ENCODE measurements at places on chromosomes 7 and 10. TPM values are rescaled to one million over a fixed set of nuclear protein-coding genes. Genes with fewer than 3 reads are reported as not detected.
A peak's percentile ranks its signal among the peaks of the same experiment; 100 is the strongest.

- no peaks in the 10 kb centered on the region for H3K36me3 ChIP-seq
- H3K4me1 ChIP-seq = peaks cover 10% of the 10 kb centered on the region
Measured at GRCh38 chr10:7255517-7255916, 155.3 kb downstream of the SFMBT2 start.

DNA sequence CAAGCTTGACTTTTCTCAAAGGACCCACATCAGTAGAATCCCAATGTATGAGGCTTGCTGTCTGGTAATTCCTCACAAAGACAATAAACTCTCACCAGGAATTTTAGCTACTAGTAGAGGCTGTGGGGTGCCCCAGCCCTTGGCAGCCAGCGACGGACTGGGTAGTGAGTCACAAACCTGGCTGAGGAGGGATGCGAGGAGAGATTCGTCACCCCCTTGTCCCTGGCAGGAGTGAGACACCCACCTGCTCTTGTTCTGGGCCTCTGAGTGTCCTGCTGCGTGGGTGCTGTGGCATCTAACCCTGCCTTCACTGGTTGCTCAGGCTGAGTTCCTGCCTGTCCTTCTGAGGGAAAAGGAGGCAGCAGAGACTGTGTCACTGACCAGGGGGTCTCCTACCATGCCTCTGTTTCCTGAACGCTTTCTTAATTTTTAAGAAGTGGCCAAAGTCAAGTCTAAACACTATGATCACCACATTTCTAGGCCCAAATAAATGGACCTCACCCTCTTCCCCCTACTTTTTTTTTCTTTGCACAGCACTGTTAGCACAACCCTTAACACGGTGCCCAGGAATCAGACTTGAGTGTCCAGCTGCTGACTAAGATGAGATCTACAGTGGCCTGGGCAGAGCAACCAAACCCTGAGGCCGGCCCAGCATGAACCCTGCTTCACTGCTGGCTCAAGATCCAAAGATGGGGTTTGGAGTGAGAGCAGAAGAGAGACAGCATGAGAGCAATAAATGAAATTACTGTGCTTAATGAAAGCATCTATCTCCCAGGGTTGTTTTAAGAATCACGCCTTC is 146.4 kb downstream of the ANLN start:
- H3K36me3 ChIP-seq = no peaks in the 10 kb centered on the region
- no peak overlapping the region for H3K4me3 ChIP-seq
- no peak for DNase-seq
- no peaks in the 10 kb centered on the region for H3K4me1 ChIP-seq
- H3K27me3 ChIP-seq = no peaks in the 10 kb centered on the region

DNA sequence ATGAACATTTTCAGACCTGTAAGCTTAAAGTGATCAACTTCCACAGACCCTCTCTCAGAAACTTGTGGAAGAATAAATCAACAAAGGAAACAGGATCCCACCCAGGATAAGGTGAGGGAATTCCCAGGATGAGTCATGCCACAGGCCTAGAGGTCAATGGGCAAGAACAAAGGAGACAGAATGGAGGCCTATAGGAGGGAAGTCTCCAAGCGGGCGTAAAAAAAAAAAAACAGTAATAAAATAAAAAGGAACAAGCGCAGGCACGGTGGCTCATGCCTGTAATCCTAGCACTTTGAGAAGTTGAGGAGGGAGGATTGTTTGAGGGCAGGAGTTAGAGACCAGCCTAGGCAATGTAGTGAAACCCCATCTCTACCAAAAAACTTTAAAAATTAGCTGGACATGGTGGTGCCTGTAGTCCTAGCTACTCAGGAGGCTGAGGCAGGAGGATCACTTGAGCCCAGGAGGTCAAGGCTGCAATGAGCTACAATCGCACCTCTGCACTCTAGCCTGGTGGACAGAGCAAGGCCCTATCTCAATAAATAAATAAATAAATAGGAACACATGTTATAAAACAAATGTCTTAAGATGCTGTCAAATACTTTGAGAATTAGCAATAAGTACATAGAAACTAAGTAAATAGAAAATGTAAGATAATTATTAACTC is 8.4 kb downstream of the SORBS1 start:
- H3K36me3 ChIP-seq = peaks cover 2% of the 10 kb centered on the region
- no peaks in the 10 kb centered on the region for H3K27me3 ChIP-seq
- peaks cover 3% of the 10 kb centered on the region for H3K4me1 ChIP-seq
- DNase-seq = no peak
- no peak overlapping the region for H3K27ac ChIP-seq

The FAM13C gene
- 6.8 TPM for total RNA-seq

DNA sequence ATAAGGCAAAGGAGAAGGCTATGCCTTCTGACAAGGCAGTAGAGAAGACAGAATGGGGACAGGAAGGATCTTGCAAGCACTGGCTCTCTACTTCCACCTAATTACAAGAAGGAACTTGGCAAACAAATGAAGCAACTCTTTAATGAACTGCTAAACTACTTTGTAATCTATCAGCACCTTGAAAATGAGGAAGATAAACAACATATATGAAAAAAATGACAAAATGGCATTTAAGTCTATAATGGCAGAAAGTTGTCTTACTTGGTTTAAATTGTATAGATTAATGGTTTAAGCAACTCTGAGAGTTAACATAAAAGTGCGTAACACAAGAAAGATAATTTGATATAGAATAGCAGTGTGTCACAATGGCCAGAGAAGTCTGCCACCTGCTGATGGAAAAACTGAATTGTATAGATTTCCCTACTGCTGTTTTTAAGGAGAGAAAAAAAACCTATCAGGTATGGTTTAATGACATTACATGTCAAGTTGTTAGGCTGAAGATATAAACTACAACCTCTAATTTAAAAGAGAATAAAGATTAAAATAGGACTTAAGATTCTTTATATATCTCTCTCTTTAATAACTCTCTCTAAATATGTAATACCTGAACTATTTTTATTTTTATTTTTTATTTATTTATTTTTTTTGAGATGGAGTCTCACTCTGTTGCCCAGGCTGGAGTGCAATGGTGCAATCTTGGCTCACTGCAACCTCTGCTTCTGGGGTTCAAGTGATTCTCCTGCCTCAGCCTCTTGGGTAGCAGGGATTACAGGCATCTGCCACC is 11.8 kb downstream of the NT5C3A start:
- no peak overlapping the region for H3K4me3 ChIP-seq
- peak overlapping the region; percentile 75 for H3K27ac ChIP-seq
- no peak for DNase-seq
- H3K36me3 ChIP-seq = no peaks in the 10 kb centered on the region
- peaks cover 7% of the 10 kb centered on the region for H3K4me1 ChIP-seq
- no peaks in the 10 kb centered on the region for H3K27me3 ChIP-seq

The FBXL13 gene
- total RNA-seq = 3.6 TPM

DNA sequence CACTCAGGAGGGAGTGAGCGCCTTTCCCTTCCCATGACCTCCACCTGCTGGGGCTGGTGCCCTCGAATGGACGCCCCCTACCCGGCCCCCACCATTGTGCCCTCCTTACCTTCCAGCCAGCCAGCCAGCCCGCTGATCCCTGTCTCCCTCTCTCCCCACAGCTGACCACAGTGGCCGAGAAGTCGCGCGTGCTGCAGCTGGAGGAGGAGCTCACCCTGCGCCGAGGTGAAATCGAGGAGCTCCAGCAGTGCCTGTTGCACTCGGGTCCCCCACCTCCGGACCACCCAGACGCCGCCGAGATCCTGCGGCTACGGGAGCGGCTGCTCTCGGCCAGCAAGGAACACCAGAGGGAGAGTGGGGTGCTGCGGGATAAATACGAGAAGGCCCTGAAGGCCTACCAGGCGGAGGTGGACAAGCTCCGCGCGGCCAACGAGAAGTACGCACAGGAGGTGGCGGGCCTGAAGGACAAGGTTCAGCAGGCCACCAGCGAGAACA is 77.9 kb upstream of the GTF2IRD1 start:
- H3K27ac ChIP-seq = no peak overlapping the region
- DNase-seq = no peak
- peaks cover 11% of the 10 kb centered on the region for H3K4me1 ChIP-seq
- peaks cover 9% of the 10 kb centered on the region for H3K27me3 ChIP-seq
- no peak overlapping the region for H3K4me3 ChIP-seq

The SEC61G gene
- 107 TPM for total RNA-seq

GRCh38 chr10:47222461-47222860 is 77.5 kb upstream of the GDF10 start:
- H3K27me3 ChIP-seq = peaks cover 14% of the 10 kb centered on the region
- no peak for DNase-seq
- H3K4me3 ChIP-seq = no peak overlapping the region
- H3K27ac ChIP-seq = no peak overlapping the region
